ENCODE measurements at places on chromosomes 11 and 22.
A peak's percentile ranks its signal among the peaks of the same experiment; 100 is the strongest.

GRCh38 chr11:103651341-103651998 is 385.0 kb upstream of the DDI1 start:
- no peak for DNase-seq

GRCh38 chr11:783581-784015 is 6.3 kb downstream of the CEND1 start:
- peak; percentile 61 for DNase-seq

GRCh38 chr11:8593455-8593854 is 573 bp downstream of the STK33 start:
- DNase-seq = no peak

- no peak for DNase-seq
Measured at GRCh38 chr11:110921742-110922521, 209.7 kb upstream of the ARHGAP20 start.

DNA sequence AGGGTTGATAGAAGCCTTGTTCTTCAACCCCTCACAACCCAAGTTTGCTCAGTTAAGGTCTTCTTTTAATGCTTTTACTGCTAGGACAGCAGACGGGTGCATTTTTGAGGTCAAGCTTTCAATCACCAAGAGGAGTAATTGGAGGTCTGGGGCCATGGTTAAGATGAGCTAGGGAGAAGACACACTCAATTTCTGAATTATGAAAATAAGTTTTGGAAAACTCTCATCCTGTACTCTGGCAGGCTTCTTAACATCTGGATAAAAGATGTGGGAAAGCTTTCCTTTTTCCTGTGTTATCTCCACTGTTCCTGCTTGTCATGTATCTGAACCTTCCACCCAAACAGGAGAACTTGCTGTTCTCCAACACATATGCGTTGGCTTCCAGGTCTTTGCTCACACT is 9.7 kb downstream of the ABTB2 start:
- DNase-seq = no peak

GRCh38 chr11:124961972-124962609 is 8.1 kb downstream of the CCDC15 start:
- no peak for DNase-seq

DNA sequence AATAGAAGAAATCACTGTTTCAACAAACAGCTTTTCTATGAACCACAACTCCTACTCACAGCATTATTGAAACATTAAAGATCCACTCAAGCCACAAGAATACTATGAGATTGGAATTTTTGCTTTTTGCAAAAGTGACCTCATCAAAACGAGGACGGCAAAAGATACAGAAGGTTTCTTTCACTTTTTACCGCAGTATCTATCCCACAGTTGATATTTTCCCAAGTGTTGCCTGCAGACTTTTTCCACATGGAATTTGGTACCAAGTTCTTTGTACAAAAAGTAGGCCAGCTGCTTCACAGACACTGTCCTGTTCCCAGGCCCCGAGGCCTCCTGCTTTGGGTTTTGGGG is 204.0 kb downstream of the TBC1D22A start:
- DNase-seq = no peak

GRCh38 chr22:36374603-36375024 is 13.2 kb downstream of the MYH9 start:
- DNase-seq = no peak

DNA sequence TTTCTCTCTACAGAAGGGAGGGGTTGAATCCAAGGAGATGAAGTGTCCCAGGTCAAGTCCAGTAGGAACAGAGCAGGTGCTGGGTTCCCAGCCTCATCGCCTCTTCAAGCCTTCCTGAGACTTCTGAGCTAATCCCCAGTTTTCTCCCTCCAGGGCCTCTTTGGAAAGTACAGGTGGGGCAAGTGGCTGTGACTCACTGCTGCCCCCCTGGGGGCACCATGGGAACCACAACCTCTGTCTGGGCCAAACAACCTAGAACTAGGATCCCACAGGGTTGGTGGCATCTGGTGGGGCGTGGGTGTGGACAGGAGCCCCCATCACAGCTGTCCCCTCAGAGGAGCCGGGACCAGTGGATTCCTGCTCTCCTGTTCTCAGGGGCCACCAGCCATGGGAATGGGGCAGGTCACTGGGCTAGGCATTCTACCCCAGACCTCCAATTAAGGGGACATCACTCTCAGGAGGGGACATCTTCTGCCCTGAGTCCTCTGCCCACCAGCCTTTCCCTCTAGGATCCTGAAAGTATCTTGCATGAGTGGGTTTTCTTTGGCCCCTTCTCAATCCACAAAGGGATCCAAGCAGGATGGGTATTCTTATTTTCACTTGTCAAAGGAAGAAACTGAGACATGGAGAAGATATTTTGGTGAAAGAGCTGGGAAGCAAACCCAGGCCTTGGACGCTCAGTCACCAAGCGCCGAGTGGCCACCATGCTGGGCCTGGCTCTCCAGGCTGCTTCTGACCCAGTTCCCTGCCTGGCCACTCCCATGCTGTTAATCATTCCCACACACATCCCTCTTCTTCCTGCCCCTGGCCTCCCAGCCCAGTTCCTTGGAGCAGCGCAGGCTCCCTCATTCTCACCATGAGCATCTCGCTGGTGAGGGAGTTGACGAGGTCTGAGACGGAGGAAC is 23.8 kb downstream of the LRRC10B start:
- no peak for DNase-seq

GRCh38 chr11:2791521-2792380 is 92.0 kb upstream of the KCNQ1OT1 start:
- no peak for DNase-seq

DNA sequence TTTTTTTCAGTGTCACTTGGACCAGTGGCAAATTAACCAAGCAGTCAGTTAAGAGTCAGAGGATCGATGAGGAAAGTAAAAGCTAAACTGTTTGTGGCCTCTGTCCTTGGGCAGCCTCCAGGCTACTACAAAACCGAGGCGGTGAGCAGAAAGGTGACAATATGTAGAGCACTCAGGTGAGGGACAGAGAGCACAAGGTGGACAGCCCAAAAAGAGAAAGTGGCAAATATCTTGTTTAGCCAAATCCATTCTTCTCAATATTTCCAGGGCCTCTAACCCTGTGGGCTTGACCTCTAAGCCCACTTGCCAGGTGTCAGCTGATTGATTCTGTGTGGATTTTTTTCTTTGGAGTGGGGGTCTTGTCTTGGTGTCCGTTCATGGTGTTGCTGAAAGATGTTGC is 4202.2 kb upstream of the OR11H1 start:
- no peak for DNase-seq

- DNase-seq = no peak
Measured at GRCh38 chr11:36596880-36597279, 1.2 kb downstream of the RAG2 start.

GRCh38 chr11:9250139-9250582 is 15.0 kb downstream of the DENND5A start:
- DNase-seq = no peak

GRCh38 chr11:134932761-134933160 is 520.7 kb upstream of the B3GAT1 start:
- DNase-seq = no peak

- no peak for DNase-seq
Measured at GRCh38 chr11:3010521-3011275, 18.6 kb upstream of the NAP1L4 start.

DNA sequence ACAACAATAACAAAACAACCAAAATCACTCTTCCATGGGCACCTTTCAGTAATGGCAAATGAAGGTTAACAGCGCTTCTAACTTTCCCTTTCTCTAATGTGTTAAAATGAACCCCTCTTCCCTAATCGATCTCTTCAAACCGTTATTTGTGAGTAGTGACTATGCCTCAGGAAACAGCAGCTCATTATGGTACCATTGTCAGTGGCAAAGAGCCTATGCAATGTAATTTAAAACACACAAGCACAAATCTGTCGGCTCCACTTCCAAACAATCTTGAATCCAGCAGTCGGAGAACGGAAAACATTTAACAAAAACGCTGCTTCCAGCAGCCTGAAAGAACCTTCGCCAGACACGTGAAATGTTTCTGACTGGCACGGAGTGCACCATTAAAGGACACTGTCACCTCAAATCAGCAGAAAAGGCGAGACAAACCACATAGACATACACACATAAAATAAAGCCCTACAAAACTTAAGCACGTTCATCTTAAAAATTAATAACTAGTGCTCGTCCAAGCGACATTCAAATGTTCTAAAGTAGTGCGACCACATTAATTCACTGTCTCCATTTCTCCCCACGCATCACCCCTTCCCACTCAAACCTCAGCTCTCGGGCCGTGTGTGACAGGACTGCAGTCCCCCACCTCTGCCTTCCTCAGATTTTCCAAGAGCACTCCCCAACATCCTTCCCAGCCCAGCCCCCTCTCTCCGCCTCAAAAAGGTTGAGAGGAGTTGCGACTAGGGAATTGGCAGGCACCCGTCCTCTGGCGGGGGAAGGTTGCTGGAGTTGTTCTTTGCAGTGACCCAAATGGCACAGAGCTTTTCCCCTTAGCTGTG is 748 bp downstream of the RAB30 start:
- DNase-seq = peak; percentile 22

GRCh38 chr22:22521631-22522030 is 1.6 kb upstream of the ZNF280A start:
- DNase-seq = no peak

DNA sequence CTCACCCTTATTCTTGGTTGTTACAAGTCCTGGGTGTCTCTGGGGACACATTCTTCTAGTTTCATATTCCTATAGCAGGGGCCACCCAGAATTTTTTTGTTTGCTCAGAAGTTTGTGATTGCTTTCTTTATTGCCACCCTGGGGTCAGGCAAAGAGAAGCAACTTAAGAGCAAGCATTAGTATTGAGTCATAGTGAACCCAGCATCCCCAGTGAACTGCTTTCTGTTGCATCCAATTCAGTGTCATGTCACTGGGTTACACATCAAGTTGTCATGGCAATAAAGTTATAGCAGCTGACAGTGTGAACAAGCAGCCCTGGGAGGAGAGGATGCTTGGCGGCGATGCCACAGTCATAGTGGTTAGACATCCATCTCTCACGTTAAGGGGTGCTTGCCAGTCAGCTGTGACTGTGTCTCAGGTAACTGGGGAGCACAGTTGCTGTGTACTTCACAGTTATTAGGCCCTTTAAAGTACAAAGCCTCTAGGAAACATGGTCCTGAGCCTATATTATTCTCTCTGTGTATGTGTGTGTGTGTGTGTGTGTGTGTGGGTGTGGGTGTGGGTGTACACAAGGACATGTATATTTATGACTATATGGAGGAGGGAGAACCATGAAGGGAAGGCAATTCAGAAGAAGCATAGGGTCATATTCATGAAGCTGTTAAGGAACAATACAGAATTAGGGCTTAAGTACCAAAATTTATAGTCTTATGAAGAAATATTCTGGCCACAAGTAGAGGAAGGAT is 52.5 kb downstream of the TRIM44 start:
- no peak for DNase-seq

GRCh38 chr11:122202951-122203456 is 87.0 kb upstream of the BLID start:
- peak; percentile 31 for DNase-seq

DNA sequence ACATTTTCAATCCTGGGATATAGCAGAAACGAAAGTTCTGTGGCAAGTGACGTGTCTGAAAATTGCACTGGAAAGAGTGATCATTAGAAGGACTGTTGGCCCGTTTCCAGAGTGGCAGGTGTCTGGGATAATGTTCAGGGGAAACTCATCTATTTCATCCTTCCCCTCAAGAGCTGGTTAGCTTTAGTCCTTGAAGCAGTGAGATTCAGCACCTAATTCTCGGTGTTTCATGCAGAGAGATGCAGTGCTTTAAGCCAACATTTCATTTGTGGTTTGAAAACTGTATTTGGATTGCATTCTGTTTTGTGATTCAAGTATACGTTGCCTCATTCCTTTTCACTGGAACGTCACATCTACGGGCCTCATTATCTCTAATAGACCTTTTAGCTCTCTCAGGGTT is 205.0 kb upstream of the RAG2 start:
- no peak for DNase-seq

- DNase-seq = no peak
Measured at GRCh38 chr22:48957311-48957986, 870.2 kb downstream of the BRD1 start.

- DNase-seq = no peak
Measured at GRCh38 chr11:33713151-33713855, 12.7 kb upstream of the C11orf91 start.

DNA sequence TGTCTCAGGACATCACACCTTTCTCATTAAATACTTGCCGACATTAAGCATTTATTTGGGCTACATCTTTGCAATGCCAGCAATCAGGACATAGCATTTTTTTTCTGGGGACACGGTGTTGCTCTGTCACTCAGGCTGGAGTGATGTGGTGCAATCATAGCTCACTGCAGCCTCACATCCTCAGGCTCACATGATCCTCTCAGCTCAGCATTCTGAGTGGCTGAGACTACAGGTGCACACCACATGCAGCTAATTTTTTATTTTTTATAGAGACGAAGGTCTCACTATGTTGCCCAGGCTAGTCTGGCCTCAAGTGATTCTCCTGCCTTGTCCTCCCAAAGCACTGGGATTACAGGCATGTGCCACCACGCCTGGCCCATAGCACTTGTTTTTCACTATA is 21.6 kb downstream of the OR9G1 start:
- no peak for DNase-seq

- DNase-seq = no peak
Measured at GRCh38 chr11:47105974-47106373, 70.7 kb downstream of the ARFGAP2 start.

- DNase-seq = no peak
Measured at GRCh38 chr11:27524155-27524554, 17.6 kb upstream of the LIN7C start.

- DNase-seq = no peak
Measured at GRCh38 chr11:73267906-73268540, 4.1 kb upstream of the P2RY6 start.

GRCh38 chr22:31943206-31943977 is 943 bp upstream of the YWHAH start:
- no peak for DNase-seq

GRCh38 chr11:68843052-68843561 is 1.4 kb upstream of the CPT1A start:
- no peak for DNase-seq

DNA sequence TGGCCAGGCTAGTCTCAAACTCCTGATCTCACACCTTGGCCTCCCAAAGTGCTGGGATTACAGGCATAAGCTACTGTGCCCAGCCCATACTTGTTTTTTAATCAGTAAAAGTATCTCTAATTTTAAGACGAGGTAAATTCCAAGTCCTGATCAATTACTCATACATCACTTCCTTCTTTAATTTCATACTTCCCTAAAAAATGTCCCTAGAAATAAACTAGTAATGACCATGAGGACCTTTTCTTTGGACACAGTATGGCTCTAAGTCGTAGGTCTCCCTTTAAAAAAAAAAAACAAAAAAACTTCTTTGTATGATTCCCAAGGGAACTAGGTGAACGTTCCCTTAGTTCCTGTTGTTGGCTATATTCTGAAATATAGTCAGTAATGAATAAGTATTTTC is 29.8 kb downstream of the NUP98 start:
- DNase-seq = no peak

DNA sequence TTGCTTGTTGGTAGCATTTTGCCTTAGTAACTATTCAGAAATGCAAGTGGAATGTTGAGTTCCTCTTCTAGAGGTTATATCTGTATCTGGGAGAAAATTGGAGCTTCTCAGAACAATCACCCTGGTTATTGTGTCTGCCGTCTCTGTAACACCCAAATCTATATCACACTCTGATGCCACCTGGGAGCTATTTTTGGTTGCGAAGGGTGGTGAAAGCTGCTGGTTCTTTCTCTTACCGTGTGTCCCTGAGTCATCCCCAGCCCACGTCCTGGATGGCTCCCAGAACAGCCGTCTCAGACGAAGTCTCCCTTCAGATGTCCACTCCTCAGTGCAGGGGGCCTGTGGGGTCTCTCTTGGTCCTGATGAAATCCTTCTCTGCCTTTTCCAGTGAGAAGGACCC is 83.5 kb downstream of the C22orf31 start:
- no peak for DNase-seq
